ENCODE measurements at places on chromosomes 12 and 14.

DNA sequence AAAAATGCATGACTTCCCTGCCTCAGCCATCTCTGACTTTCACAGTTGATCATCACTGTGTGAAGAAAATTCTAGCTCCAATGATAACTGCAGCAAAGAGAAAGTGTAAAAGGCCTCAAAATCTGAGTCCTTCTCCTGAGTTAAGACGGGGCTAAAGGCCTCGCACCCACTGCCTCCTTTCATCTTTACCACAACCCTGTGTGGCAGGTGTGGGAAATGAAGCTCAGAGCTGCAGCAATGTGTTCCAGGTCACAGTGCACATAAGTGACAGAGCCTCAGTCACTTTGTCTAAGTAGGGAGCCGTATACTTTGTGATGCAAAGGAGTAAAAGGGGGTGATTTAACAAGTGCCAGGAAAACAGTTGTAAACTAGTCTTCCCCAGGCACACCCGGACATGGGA is 144.7 kb upstream of the TMCC3 start:
- no peak for DNase-seq

- no peak for DNase-seq
Measured at GRCh38 chr14:79057333-79057732, 887.2 kb downstream of the NRXN3 start.

GRCh38 chr12:60035835-60036234 is 440.0 kb downstream of the SLC16A7 start:
- no peak for DNase-seq

DNA sequence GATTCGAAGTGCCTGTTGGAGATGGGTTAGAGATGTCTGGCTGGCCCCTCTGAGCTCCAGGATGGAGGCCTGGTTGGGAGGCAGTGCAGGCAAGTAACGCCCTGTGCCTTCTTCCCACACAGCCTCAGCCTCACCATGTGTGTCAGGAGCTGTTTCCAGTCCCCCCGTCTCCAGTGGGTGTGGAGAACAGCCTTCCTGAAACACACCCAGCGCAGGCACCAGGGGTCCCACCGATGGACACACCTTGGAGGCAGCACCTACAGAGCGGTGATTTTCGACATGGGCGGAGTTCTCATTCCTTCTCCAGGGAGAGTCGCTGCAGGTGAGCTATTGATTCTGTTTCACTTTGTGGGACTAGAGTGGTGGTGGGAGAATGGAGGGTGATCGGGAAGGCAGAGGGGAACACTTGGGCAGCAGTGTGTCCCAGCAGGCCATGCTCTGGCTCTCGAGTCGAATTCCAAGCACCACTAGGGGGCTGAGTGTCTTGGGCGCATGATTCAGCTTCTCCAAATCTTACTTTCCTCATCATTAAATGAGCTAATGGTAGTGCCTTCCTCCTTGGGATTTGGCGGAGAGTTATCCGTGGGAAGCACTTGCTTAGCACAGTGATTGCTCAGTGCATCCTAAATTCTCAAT is 6.8 kb downstream of the ACAD10 start:
- DNase-seq: no peak

DNA sequence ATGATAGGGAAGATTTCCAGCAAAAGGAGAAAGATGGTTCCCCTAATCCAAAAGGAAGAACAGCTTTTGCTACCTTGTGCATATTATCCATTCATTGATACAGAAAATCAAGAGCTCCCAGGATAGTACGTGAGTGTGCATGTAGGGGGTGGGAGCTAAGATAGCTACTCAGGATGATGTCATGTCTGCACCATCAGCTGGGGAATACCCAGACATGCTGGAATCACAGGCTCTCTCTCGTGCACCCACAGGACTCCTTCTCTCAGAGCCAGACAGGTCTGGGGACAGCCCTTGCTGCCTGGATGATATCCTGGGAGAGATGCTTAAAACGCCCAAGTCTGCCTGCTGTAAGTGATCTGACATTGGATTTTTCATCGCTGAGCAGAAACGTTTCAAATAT is 38.9 kb downstream of the FOXN3 start:
- DNase-seq: no peak

- DNase-seq: no peak
Measured at GRCh38 chr14:94310248-94310647, 12.9 kb downstream of the SERPINA6 start.

GRCh38 chr12:85996280-85996679 is 122.2 kb downstream of the NTS start:
- DNase-seq: no peak

DNA sequence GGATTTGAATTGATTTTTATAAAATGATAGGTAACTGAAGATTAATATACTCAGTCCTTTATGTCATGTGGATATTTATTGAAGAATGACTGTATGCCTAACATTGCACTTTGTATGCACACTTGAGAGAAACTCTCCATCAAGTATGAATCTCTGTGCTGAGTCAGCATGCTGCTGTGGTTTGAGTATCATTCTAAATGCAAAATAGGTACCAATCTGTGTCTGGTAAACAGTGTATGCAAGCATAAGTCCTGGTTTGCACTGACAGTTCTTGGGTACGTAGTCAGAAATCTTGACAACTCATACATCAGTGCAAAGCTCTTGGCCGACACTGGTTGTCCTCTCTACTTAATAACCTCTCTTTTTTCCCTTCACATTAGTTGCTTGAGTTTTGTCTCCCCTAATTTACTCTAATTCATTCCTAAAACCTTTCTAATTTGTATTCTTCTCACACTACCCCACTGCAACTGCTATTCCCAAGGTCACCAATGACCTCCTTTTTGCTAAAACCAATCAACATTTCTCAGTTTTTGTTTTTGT is 21.8 kb downstream of the MGAT4C start:
- no peak for DNase-seq

DNA sequence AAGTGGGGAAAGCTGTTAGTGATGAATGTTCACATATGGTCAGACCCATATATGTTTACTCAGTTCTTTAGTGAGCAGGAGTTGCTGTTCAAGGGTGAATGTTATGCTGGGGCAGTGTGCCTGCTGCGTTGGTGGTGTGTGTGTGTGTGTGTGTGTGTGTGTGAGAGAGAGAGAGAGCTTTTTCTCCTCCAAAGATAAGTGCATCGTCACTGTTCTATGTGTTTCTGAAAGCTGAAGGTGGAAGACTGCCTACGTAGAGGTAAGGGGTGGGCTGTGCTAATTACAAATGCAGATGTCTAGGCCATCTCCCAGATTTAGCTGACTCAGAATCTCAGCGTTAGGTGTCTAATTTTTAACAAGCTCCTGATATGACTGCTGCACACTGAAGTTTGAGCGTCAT is 10.5 kb downstream of the GABARAPL1 start:
- no peak for DNase-seq

DNA sequence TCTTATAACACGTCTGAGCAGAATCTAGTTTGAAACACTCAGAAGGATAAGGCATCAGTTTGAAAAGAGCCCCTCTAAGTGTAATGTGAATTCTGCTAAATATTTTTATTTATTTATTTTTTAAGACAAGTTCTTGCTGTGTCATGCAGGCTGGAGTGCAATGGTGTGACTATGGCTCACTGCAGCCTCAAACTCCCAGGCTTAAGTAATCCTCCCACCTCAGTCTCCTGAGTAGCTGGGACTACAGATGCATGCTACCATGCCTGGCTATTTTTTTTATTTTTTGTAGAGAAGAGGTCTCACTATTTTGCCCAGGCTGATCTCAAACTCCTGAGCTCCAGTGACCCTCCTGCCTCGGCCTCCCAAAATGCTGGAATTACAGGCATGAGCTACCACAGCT is 225.9 kb upstream of the SEL1L start:
- no peak for DNase-seq

- DNase-seq: no peak
Measured at GRCh38 chr12:57109207-57110103, 1.7 kb downstream of the STAT6 start.

GRCh38 chr14:60655898-60656685 is 6.8 kb upstream of the SIX1 start:
- no peak for DNase-seq

GRCh38 chr14:49977126-49977841 is 84.4 kb downstream of the ARF6 start:
- DNase-seq: no peak

DNA sequence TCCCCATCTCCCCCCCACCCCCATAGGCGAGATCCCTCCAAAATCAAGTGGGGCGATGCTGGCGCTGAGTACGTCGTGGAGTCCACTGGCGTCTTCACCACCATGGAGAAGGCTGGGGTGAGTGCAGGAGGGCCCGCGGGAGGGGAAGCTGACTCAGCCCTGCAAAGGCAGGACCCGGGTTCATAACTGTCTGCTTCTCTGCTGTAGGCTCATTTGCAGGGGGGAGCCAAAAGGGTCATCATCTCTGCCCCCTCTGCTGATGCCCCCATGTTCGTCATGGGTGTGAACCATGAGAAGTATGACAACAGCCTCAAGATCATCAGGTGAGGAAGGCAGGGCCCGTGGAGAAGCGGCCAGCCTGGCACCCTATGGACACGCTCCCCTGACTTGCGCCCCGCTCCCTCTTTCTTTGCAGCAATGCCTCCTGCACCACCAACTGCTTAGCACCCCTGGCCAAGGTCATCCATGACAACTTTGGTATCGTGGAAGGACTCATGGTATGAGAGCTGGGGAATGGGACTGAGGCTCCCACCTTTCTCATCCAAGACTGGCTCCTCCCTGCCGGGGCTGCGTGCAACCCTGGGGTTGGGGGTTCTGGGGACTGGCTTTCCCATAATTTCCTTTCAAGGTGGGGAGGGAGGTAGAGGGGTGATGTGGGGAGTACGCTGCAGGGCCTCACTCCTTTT is 2.7 kb downstream of the GAPDH start:
- DNase-seq: no peak

DNA sequence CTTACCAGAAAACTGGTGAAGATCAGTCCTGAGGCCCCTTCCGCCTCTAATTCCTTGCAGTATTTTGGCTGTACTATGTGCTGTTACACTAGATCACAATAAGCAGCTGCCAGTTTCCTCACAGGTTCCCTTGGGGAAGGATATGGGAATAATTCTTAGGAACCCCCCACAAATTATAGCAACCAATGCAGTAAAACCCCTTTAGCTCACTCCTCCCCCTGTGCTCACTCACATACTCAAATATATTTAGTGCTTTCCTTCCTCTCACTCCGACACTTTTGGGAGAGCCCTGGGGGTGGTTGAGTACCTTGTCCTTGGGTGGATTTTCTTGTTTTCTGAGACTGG is 162.7 kb downstream of the ETV6 start:
- DNase-seq: no peak

DNA sequence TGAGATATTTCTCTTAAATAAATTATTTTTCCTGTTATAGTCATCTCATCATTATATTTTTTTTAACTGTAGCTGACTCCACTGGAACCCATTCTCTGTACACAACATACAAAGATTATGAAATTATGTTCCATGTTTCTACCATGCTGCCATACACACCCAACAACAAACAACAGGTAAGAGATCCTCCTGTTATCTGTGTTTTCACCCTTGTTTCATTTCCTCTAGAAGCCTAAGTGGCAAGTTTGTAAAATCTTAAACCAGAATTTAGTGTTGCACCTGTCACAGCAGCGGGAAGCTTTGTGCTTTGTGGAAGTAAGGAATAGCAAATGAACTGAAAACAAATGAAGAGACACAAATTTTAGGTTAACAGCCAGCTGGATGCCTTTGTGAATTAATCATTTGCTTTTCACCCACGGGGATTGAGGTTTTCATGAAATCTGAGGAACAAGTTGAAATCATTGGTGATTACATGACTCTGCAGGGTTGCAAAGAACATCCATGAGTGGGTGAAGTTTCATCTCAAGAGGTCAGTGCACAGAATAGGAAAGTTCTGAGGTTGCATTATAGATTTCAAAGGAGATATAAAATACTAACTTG is 273.9 kb upstream of the RGS6 start:
- no peak for DNase-seq

DNA sequence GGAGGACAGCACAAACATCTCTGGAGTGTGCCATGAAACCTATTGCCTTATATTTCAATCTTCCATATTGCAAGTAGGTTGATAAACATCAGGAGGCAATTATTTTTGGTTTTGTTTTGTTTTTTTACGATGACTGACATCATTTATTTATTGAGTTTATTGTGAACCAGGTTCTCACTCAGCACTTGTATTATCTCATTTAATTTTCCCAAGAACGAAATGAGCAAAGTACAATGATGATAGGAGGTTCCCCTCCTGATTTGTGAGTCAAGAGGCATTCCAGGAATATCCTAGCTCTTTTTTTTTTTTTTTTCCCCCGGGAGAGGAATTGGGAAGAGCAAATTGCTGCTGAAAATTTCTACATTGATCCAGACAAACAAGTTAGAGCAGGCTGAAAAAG is 4.7 kb downstream of the SOCS2 start:
- no peak for DNase-seq

- DNase-seq: no peak
Measured at GRCh38 chr14:88364710-88365413, 20.6 kb upstream of the SPATA7 start.

All from activated B cell treated with CpG ODN at 0.5 μM for 24 hours (primary cell).